ENCODE measurements at places on chromosomes 6 and 20.
A peak's percentile ranks its signal among the peaks of the same experiment; 100 is the strongest.

- no peak for DNase-seq
Observed at GRCh38 chr6:50249493-50249892, 199.8 kb upstream of the DEFB112 start.

DNA sequence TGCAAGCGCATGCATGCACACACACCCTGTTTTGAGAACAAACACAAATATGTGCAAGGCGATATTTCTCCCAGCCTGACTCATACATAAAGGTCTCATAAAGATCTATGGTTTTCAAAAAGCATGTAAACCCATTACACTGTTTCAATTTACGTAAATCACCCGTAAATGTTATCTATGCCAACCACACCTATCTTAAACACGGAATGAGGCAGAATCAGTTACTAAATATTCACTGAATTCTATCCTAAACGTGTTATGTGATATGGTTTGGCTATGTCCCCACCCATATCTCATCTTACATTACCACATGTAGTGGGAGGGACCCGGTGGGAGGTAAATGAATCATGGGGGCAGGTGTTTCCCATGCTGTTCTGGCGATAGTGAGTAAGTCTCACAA, 621.6 kb downstream of the KIF16B start:
- no peak for DNase-seq

GRCh38 chr6:125503181-125503580, 201.4 kb upstream of the HDDC2 start:
- DNase-seq, result no peak

DNA sequence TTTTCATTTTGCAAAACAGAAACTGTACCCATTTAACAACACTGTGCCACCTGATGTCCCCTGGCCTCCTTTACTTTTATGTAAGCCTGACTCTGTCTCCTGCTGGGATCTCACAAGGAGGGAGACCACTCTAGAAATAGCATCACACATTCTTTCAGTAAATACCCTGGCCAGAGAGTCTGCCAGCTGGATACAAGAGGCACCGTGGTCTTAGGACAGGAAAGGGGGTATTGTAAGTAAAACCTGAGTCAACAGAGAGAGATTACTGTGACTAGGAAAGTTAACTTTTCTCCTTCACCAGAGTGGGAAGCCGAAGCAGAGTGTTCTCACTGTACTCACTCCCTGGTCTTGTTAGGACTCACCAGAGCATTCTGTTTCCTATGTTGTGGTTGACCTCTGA, 27.8 kb downstream of the CMTR1 start:
- no peak for DNase-seq

DNA sequence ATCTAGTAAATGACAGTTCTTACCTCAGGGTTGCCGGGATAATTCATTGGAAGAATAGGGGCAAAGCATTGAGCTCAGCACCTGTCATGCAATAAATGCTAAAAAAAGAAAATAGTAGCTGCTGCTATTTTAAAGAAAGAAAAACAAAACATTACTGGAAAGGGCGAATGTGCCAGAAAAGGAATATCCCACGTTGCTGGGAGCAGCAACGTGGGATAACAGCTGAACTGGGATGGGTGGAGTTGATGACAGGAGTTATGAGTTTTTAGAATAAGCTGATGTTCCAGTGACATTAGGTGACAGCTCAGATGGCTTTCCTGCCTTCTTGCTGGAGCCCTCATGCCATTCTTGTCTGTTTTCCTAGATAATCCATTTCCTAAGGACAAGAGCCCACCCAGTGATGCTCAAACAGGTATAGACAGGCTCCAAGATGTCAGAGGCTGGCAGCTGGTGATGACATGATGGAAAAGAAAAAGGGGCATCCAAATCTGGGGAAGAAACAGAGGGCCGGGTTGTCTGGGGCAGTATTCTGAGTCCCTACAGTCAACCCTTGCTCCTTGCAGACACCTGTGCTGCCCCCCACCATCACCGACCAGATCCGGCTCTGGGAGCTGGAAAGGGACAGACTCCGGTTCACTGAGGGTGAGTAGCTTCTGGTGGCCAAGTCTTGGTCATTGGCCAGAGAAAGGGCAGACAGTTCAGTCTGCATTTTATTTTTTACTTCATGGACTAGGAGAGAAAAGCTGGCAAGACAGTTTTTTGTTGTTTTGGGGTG, 1.1 kb upstream of the VARS2 start:
- no peak for DNase-seq

- DNase-seq, result peak; percentile 64
Observed at GRCh38 chr6:127022302-127022701, 96.2 kb upstream of the RSPO3 start.

DNA sequence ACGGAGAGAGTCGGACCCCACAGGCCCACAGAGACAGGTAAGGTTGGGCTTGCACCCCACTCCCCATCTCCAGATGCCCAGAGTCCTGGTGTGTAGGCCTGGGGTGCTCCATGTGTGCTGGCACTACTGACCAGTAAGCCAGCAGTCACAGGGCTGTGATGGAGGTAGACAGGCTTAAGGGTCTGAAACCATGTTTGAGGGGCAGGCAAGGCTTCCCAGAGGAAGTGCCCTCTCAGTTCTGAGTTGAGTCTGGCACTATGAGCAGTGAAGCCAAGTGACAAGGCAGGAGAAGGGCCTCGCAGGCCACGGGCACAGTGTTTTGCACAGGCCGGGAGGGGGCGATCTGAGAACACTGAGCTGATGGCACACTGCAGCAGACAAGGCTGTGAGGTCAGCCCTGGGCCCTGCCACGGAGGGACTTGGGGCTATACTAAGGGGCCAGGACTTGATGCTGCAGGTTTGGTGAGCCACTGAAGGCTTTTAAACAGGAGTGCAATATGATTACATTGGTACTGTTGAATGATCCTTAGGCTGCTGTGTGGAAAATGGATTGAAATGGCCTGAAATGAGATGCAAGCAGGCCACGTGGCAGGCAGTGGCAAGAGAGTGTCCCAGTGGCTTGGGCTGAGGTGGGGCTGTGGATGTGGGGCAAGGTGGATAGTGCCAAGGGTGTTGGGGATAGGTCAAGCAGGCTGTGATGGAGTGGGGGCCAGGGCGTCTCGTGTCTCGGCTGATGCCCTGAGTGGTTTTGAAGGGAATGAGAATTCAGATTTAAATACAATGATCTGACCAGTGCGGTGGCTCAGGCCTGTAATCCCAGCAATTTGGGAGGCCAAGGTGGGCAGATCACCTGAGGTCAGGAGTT, 20.3 kb downstream of the TTBK1 start:
- peak; percentile 14 for DNase-seq

DNA sequence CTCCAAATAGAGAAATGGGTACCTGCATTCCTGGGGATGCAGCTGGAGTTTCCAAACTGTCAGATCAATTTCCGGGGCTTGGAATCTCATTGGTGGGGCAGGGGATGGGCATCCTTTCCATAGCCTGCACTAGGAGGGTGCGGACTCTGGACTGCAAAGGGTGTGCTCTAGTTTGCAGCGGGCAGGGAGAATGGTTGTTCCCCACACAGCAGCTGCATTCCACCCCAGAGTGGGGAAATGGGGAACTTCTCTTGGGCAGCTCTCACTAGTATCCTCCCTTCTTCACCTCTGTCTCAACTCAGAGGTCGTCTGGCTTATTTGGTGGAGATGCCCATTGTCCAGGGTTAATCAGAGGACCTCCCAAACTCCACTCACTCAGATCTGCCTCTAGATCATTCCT, 34.5 kb upstream of the CDKN1A start:
- DNase-seq, result no peak

GRCh38 chr6:19036196-19036555, 649.0 kb downstream of the RNF144B start:
- DNase-seq, result no peak

DNA sequence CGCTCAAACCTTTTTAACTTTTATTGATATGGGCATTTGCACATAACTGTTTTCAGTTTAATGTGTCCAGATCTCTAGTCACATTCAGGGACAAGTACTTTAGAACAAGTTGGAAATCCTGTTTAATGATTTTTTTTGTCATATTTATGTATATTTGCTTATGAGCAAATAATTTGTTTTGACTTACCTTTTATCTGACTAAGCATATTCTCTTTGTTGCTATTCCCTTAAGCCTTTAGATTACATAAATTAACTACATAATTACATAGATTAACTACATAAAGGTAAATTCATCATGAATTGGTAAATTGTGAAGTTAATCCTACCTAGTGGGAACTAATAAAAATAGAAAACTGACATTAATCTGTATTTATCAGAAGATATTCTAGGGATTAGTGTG, 523.5 kb upstream of the MAN1A1 start:
- DNase-seq, result no peak

DNA sequence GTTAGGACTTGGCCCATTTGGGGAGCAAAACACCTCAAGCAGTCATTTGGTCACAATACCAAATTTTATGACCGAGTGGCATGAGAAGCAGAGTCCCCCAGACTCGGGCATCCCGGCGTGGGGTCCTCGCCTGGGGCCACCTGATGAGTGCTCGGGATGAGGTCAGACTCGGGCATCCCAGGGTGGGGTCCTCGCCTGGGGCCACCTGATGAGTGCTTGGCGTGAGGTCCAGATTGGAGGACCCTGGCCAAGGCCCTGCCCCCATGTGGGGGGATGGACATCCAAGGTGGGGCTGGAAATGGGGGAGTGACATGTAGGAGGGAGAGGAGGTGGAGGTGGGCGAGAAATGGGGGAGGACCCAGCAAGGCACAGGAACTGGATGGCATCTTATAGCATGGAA, 56.1 kb upstream of the CST7 start:
- DNase-seq, result no peak

DNA sequence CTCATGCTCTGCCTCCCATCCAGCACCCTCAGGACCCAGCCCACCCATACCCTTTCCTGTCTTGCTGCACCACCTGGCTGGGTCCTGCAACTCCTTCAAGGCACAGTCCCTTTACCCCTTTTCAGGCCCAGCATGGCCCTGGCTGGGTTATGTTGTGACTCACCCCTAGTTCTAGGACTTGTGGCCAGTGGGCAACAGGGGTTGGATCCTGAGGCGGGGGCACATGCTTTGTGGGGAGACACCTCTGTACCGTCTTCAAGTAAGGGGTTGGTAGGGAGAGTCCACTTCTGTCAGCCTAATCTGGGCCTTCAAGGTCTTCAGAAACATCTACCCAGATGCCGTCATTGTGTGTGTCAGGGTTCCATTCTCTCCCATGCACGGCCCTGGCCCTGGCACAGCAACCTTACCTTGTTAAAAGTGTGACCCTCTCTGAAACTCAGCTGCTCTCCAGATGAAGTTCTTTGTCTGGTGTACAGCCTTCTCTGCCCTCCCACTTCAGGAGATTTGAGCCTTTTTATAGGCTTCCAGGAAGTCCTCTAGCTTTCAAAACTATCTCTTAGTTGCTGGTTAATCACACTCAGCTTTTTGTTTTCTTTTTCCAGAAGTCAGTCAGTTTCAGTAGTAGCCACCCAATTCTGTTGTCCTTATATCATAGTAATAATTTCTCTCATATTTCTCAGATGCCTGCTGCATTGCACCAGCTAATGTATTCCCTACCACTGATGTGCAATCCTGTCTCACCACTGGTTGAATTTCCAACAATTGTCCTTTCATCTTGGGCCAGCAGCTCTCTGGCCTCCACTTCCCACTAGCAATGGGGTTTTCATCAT, 107.3 kb downstream of the NRN1 start:
- DNase-seq, result no peak

GRCh38 chr6:235763-236360, 56.4 kb upstream of the DUSP22 start:
- peak; percentile 11 for DNase-seq

DNA sequence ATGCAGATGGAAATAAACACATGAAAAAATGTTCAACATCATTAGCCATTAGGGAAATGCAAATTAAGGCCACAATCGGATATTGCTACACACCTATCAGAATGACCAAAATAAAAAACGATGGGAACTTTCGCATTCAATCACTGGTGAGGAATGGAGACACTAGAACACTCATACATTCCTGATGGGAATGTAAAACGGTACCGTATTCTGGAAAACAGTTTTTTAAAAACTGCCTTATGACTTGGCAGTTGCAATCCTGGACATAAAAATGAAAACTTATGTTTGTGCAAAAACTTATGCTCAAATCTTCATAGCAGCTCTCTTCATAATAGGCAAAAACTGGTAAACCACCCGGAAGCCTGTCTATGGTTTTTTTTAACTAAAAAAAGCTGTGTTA, 146.0 kb downstream of the CEBPB start:
- DNase-seq, result no peak
